ENCODE measurements at places on chromosomes 3 and 15. TPM values are rescaled to one million over a fixed set of nuclear protein-coding genes. Genes with fewer than 3 reads are reported as not detected.

DNA sequence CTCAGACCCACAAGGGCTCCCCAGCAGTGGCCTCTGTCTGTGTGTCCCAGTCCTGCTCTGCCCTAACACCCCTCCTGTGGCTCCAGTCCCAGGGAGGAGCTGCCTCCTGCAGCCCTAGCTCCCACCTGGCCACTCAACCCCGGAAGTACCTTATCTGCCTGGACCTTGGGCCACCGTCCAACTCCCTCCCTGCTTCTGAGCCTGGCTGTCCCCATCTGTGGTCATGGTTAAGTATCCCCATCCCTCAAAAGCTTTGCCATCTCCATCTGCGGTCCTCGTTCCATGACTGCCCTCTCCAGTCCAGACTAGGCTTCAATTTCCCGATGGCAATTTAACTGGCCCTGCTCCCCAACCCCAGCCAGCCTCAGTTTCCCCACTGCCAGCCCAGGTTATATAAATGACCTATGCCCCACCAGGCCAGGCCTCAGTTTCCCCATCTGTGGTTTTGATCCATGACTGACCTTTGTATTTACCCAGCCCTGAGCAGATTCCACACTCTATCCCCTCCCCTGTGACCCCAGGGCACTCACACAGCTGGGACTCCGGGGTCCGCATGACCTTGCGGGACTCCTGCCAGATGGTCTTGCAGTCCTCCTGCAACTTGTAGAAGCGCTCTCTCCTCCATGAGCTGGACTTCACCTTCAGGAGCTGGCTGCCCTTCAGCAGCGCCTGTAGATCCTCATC lies 9.6 kb downstream of the PLCD1 start:
- H3K4me1 ChIP-seq: peaks cover 4% of the 10 kb centered on the region
- no peak overlapping the region for H3K27ac ChIP-seq
- H3K27me3 ChIP-seq: no peaks in the 10 kb centered on the region
- no peak overlapping the region for H3K4me3 ChIP-seq

DNA sequence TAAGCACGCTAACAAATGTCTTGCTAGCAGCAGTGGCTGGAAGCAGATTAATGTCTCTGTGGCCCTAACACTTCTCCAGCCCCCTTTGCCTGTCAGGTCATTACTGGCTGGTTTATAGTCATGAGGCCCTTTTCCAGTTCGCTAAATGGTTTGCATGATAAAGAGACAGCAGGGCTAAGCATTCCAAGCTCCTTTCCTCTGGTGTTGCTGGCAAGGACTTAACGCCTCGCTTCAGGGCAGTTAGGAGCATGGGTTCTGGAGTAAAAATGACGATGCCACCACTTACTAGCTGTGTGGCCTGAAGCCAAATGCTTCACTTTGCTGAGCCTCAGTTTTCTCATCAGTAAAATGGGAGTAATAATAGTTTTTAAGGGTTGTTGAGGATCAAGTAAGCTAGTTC lies 185.9 kb downstream of the MEGF11 start:
- DNase-seq: no peak
- no peak overlapping the region for H3K4me3 ChIP-seq

DNA sequence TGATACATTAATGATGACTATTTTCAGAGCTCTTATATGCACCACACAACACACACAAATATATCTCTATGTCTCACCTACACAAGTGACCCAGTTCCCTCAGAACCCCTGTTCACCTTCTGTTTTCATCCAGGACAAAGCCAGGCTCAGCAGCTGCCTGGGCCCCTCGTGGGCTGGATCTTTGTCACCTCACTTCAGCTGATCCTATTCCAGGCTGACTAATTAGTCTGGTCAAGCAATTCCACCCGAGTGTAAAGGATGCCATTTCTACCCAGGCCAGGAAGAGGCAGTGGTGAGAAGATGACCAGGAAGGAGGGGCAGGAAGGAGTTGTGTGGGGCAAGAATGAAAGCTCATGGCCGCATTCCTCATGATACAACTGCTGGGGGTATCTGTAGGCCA lies 62.3 kb downstream of the DHX30 start:
- DNase-seq: no peak
- no peaks in the 10 kb centered on the region for H3K27me3 ChIP-seq
- H3K27ac ChIP-seq: no peak overlapping the region
- H3K36me3 ChIP-seq: peaks cover 41% of the 10 kb centered on the region
- peaks cover 4% of the 10 kb centered on the region for H3K4me1 ChIP-seq

- no peaks in the 10 kb centered on the region for H3K36me3 ChIP-seq
- peaks cover 4% of the 10 kb centered on the region for H3K4me1 ChIP-seq
- no peak overlapping the region for H3K27ac ChIP-seq
- peaks cover 36% of the 10 kb centered on the region for H3K27me3 ChIP-seq
- no peak for DNase-seq
Measured at GRCh38 chr3:183117056-183117455, 17.8 kb upstream of the MCCC1 start.

Gene MYRIP
- 0.28 TPM for total RNA-seq

- no peaks in the 10 kb centered on the region for H3K27me3 ChIP-seq
- H3K4me3 ChIP-seq: no peak overlapping the region
- no peaks in the 10 kb centered on the region for H3K4me1 ChIP-seq
- DNase-seq: no peak
- H3K27ac ChIP-seq: no peak overlapping the region
Measured at GRCh38 chr3:101217472-101218245, 102.7 kb downstream of the IMPG2 start.

Gene SH3BP5
- 29.1 TPM for total RNA-seq
